ENCODE measurements at places on chromosomes 3 and 15.

DNA sequence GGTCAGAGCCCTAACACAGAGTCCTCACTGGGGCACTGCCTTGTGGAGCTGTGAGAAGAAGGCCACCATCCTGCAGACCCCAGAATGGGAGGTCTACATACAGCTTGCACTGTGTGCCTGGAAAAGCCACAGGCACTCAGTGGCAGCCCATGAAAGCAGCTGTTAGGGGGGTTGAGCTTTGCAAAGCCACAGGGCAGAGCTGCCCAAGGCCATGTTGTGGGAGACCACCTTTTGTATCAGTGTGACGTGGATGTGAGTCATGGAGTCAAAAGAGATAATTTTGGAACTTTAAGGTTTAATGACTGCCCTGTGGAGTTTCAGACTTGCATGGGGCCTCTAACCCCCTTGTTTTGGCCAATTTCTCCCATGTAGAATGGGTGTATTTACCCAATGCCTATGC lies 52.9 kb upstream of the TPRG1 start:
- DNase-seq, result no peak

GRCh38 chr3:67215690-67216089 lies 217.6 kb downstream of the KBTBD8 start:
- DNase-seq, result no peak

GRCh38 chr3:6912240-6912639 lies 51.3 kb downstream of the GRM7 start:
- DNase-seq, result no peak

GRCh38 chr3:140270329-140270728 lies 335.3 kb downstream of the CLSTN2 start:
- no peak for DNase-seq

- DNase-seq, result no peak
Observed at GRCh38 chr3:50630394-50630793, 13.4 kb downstream of the MAPKAPK3 start.

- DNase-seq, result no peak
Observed at GRCh38 chr3:126270145-126270811, 86.9 kb downstream of the KLF15 start.

- peak; percentile 48 for DNase-seq
Observed at GRCh38 chr15:40776537-40777141, 6.9 kb downstream of the C15orf62 start.

DNA sequence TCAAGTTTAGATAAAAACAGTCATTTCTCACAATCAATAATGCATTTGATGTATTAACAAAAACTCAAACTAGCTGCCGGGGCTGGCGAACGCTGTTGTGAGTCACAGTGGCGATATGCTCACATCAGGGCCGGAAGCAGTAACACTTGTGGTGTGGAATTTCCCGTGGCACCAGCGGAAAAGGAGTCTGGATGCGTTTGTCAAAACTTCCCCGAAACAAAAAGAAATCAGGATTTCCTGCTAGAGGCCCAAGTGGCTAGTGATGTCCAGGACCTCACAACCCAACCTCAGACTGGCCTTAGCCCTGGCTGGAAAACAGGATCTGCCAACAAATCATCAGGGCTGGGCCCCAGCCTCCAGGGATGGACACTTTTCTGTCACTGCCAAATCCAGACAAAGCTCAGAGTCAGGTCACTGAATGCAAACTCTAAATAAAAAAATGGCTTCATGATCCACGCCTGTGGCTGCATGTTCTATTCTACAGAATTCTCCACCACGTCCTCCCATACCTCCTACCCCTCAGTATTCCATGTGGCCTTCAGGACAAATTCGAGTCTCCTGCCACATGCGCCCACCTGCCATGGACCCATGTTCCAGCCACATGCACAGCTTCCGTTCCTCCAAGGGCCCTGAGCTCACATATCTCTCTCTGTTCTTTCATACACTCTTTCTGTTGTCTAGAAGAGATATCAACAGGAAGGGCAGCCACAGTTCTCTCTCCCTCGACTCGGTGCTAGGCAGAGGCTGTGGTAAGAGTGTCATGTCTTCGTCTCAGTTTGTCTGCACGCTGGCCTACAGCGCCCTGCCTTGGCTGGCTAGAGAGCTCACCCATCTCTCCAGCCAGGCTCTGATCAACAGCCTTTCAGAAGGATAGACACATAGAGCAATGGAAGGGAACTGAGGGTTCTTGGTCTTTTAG lies 35.4 kb downstream of the EHD4 start:
- peak; percentile 61 for DNase-seq

DNA sequence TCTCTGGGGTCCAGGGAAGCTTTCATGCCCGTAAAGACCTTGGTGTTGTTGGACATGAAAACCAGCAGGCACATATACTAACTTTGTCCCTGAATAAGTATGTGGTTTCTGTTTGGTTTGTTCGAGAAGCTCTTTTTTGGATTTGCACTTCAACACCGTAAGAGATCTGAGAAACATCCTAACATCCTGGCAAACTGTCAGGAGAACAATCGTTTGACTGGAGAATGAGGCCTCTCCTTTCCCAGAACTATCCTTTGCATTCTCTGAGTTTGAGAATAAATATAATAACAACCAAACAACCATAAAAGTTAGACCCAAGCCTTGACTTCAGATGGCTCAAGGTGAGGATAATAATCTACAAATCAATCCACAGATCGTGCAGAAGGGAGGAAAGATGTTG lies 230.4 kb upstream of the WNT5A start:
- no peak for DNase-seq

DNA sequence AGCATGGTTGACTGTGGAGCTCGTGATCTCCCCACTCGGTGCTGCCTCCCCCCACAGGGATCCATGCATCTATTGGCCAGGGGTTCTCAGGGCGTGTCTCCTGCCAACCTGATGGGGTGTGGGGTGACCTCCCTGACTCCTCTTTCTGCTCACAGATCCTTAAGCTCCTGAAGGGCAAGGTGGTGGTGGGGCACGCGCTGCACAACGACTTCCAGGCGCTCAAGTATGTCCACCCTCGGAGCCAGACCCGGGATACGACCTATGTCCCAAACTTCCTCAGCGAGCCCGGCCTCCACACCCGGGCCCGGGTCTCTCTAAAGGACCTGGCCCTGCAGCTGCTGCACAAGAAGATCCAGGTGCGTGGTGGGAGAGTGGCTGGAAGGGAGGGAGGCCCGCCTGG lies 7.9 kb downstream of the AEN start:
- DNase-seq, result no peak

DNA sequence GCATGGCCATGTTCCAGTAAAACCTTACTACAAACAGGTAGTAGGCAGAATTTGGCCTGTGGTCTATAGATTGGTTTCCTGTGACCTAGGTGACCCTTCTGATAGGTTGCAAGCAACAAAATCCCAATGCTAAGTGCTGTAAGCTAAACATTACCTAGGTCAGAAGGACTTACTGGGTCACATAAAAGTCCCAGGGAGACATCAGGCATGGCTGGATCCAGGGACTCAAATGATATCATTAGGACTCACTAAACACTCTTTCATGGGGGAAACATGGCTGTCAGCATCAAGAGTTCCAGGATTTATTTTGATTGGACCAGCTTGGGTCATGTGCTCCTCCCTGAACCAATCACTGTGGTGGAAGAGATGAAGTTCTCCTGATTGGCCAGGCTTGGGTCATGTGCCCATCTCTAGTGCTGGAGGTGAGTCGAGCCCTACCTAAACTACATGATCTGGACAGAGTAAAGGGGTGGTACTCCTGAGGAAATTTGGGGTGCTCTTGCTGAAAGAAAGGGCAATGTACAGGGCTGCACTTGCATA lies 16.8 kb upstream of the SLC6A1 start:
- no peak for DNase-seq

GRCh38 chr3:119600732-119601131 lies 3.0 kb downstream of the PLA1A start:
- no peak for DNase-seq

DNA sequence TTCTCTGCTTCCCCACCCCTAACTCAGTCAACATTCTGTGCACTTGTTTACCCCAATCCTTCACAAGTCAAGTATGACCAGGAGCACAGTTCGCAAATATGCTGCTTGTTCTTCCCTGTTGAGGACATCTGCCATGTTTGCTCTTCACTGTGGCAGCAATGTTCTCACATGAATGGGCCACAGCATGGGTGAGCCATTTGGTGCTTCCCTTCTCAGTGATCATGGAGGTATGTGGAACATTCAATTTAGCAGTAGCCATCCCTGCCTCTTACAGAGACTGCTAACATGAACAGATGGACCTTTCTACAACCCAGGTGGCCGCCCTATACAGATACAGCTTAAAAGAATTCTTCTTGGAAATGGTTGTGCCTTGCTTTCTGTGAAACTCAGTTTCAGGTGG lies 660.1 kb upstream of the SGO1 start:
- no peak for DNase-seq

DNA sequence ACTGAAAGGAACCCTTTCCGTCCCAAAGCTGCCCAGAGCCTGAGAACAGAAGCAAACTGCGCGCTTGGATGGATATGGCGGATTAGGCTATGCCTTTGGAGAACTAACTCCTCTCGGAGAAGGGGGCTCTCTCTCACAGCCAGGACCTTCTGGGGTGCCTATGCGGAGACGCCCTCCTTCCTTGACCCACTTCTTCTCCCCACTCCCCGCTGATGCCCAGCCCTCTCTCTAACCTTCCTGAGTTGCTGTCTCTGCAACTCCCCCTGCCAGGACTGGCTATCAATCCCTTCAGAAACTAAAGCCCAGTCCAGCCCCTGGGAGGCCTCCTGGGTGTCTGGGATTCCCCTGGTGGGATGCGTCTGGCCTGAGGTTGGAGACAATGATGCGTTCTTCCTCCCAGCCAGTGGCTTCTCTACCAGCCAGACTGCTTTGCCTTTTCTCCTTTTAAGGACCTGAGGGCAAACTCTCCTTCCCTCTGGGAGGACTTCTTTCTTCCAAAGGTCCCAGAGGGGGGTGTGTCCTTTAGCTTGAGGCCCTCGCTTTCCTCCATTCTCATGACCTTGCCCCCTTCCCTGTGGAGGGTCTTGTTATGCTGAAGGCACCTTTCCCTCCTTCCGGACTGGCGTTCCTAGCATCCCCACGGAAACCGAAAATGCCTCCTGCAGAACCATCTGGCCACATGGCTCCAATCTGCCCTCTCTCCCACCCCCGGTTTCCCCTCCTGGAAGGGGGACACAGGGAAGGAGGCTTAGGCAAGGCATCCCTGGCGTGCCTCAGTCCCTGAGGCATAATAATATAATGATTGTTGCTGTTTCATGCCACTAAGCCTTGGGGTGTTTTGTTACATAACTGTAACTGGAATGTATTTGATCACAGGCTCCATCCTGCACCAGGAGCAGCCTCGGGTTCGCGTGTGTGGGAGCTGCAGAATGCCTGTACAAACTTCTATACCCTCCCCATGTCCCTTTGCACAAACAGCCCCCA lies 63.4 kb upstream of the C15orf39 start:
- DNase-seq, result no peak

DNA sequence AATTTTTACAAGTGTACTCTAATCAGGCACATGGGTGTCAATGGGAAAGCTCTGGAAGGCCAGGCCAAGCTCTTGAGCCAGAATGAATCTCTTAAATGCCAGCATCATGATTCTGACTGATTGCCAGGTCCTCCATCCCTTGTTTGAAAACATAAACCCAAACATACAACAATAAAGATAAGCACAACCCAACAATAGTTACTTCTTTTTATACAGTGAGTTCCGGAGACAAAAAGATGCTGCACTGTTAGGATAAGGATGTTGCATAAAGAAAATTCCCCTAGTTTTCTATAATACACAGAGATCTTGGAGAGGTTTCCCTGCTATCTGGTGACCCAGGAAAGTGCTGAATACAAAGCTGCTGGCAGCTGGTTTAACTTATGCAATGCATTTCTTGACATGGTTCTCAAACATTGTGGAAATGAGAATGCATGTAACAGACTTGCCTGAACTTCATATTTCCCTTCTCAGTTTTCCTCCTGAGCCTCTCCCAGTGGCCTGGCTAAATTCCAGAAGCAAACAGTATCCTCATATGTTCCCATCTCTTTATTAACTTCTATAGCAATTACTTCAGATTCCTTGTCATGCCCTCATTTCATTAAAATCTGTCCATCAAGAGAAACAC lies 180.1 kb upstream of the PRICKLE2 start:
- no peak for DNase-seq

DNA sequence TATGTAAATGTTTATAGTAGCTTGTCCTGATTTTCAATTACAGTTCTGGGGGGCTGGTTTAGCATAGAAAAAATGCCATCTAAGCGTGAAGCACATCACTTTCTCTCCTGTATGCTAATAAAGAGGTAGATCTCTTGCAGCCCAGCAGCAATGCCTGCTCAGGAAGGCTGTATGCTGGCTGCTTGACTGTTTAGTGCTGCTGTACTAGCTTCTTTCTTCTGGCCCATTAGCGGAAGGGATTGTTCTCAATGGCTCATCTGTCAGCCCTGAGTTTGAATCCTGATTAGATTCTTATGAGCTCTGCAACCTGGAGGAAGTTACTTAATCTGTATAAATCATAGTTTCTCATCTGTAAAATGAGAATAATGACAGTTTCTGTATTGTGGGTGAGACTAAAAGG lies 478.9 kb downstream of the ERC2 start:
- no peak for DNase-seq

DNA sequence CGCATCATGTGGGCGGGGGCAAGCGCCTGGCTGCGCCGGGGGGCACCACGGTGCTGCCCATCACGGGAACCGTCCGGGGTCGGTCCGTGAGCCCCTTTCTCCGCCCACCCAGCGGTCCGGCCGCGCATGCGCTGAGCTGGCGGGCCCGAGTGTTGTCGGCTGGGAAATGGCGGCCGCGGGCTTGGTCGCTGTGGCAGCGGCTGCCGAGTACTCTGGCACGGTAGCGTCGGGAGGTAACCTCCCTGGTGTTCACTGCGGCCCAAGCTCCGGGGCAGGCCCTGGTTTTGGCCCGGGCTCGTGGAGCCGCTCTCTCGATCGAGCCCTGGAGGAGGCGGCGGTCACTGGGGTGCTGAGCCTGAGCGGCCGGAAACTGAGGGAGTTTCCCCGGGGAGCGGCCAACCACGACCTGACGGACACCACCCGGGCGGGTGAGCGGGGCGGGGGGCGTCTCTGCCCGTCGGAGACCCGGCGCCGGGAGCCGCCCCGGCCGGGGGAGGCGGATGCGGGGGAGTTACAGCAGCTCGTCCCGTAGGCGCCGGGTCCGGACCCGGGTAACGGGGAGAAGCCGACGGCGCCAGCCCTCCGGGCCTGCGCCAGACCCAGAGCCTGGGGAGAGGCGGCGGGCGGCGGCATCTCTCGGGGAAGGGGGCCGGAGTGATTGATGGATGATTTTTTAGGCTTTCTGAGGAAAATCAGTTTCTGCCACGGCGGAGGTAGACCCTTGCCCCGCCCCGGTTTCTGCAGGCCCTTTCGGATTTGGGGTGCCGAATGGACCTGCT lies at the start of gene LRCH3:
LRCH3 (plus strand) TSS at position 142 of the 779 bp plus-strand sequence; CDS start at position 167, 25 bp downstream.
- DNase-seq, result peak; percentile 78
